ENCODE measurements at places on chromosomes 1 and 21.
A peak's percentile ranks its signal among the peaks of the same experiment; 100 is the strongest.

- DNase-seq: no peak
These were observed 77.6 kb upstream of the CHRM3 start for GRCh38 chr1:239308701-239309333.

GRCh38 chr1:40694353-40694874, 2.9 kb downstream of the NFYC start:
- no peak for DNase-seq

GRCh38 chr1:95701450-95702173, 467.6 kb downstream of the RWDD3 start:
- no peak for DNase-seq

DNA sequence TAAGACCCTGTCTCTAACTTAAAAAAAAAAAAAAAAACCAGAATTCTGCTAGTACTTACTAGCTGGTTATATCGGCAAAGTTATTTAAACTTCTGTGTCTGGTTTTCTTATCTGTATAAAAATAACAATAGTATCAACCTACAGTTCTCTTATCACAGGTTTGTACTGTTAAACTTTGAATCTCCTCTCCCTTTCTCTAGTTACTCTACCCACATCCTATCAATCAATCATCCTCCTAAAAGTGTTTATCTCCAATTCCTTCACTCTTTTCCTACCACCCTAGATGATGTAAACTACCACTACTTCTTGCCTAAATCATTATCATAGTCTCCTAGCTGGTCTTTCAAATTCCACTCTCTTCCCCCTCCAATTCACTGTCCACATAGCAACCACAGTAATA, 27.6 kb downstream of the USP33 start:
- DNase-seq: no peak

GRCh38 chr1:219938706-219939105, 10.3 kb upstream of the SLC30A10 start:
- DNase-seq: peak; percentile 65

DNA sequence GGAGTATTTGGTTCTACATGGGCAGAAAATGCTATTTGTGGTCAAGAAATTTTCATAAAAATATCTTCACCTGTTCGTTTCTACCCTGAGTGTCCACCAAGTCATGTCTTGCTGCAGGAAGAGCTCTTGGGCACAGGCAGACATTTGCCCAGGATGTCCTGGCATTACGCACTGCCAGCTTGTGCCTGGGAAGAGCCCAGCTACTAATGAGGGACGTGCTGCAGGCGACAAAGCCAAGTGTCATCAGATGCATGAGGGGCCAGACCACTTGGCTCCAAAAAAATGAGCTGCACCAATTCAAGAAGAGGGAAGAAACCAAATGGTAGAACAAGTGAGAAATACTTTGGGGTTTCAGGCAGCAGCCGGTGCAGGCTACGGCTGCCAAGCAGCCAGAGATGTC, 12.9 kb downstream of the RNU5D-1 start:
- DNase-seq: no peak

GRCh38 chr1:61699911-61700851, 24.8 kb downstream of the TM2D1 start:
- no peak for DNase-seq
